ENCODE measurements at places on chromosomes 2 and 18. TPM values are rescaled to one million over a fixed set of nuclear protein-coding genes. Genes with fewer than 3 reads are reported as not detected.

DNA sequence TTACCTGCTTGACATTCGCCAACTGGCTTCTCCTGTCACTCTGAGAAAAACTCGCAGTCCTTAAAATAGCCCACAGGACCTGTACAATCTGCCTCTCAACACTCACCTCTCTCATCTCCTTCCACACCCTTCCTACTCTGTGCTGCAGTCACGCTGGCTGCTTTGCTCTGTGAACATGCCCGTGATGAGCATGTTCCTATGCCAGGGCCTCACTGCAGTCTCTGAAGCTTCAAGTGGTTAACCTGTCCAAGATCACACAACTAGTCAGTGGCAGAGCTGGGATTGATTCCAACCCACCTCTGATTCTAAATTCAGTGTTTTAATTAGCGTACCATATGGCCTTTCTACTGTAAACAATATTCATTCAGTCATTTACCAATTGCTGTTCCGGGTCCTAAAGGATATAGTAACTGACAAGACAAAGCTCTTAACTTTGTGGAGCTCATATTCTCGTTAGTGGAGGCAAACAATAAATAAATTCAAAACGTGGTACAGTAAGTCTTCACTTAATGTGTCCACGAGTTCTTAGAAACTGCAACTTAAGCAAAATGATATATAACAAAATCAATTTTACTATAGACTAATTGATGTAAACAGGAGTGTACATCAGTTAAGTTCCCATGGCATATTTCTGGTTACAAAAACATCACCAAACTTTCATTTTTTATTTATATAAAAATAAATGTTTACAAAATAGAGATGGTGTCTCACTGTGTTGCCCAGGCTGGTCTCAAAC lies 38.9 kb upstream of the FBXO11 start:
- DNase-seq: no peak
- no peaks in the 10 kb centered on the region for H3K4me1 ChIP-seq
- H3K27ac ChIP-seq: no peak overlapping the region
- H3K4me3 ChIP-seq: no peak overlapping the region
- H3K27me3 ChIP-seq: no peaks in the 10 kb centered on the region
- no peaks in the 10 kb centered on the region for H3K36me3 ChIP-seq

DNA sequence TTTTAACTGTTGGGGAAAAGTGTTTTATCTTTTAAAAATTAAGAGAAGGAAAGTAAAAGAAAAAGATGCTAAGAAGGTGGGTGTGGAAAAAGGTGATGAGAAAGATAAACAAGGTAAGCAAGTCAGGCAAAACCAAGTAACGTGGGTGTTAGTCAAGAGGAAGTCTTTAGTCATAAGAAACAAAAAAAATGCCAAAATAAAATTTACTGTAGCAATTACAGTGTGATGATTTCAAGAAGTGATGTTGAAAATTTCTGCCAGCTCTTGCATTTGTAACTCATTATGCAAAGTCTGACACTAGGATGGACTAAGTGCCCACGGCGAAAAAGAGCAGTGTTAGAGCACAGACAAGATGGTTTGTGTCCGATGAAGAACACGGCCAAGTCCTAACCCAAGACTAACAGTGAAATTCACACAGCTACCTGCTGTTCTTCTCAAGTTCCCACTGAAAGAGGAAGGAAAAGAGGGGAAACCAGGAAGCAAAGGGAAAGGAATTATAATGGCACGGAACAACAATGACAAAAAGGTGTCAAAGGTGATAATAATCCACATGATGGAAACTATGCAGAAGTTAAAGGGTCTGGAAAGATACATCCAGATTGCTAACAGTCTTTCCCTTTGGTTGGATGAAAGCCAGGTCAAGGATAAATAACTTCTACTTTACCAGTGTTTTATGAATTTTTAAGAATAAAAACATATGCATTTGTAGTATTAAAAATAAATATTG lies 34.1 kb downstream of the NOL10 start:
- DNase-seq: no peak
- no peaks in the 10 kb centered on the region for H3K36me3 ChIP-seq
- no peak overlapping the region for H3K27ac ChIP-seq
- no peaks in the 10 kb centered on the region for H3K4me1 ChIP-seq
- H3K27me3 ChIP-seq: no peaks in the 10 kb centered on the region

DNA sequence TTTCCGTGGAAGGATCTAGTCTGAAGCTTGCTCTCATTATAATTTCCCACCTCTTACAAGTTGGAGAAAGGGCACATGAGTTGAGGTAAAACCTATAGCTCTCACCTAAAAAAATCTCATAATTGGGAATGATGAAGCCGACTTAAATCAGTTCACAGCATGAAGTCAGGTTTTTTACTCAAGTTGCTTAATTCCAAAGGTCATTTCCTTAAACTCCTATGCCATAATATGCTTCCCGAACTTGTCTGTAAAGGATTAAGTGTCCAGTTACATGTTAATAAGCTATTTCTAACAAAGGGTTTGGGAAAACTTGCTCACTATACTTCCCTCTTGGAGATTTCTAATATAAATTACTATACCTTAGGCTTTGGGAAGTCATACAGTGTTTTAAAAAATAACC lies 481.2 kb downstream of the NUP35 start:
- no peak overlapping the region for H3K4me3 ChIP-seq
- H3K36me3 ChIP-seq: no peaks in the 10 kb centered on the region
- no peaks in the 10 kb centered on the region for H3K27me3 ChIP-seq
- H3K4me1 ChIP-seq: no peaks in the 10 kb centered on the region
- H3K27ac ChIP-seq: no peak overlapping the region
- DNase-seq: no peak

- H3K4me1 ChIP-seq: no peaks in the 10 kb centered on the region
- H3K4me3 ChIP-seq: no peak overlapping the region
- no peak overlapping the region for H3K27ac ChIP-seq
- H3K27me3 ChIP-seq: no peaks in the 10 kb centered on the region
- H3K36me3 ChIP-seq: no peaks in the 10 kb centered on the region
Observed at GRCh38 chr2:157290525-157290924, 33.0 kb downstream of the GALNT5 start.

GRCh38 chr2:160936044-160936806 lies 224.0 kb upstream of the TANK start:
- H3K27ac ChIP-seq: no peak overlapping the region
- no peaks in the 10 kb centered on the region for H3K27me3 ChIP-seq
- no peaks in the 10 kb centered on the region for H3K36me3 ChIP-seq
- H3K4me3 ChIP-seq: no peak overlapping the region
- peaks cover 3% of the 10 kb centered on the region for H3K4me1 ChIP-seq

GRCh38 chr2:120884472-120885290 lies 149.0 kb downstream of the GLI2 start:
- no peaks in the 10 kb centered on the region for H3K27me3 ChIP-seq
- DNase-seq: no peak
- H3K27ac ChIP-seq: no peak overlapping the region
- no peaks in the 10 kb centered on the region for H3K36me3 ChIP-seq

DNA sequence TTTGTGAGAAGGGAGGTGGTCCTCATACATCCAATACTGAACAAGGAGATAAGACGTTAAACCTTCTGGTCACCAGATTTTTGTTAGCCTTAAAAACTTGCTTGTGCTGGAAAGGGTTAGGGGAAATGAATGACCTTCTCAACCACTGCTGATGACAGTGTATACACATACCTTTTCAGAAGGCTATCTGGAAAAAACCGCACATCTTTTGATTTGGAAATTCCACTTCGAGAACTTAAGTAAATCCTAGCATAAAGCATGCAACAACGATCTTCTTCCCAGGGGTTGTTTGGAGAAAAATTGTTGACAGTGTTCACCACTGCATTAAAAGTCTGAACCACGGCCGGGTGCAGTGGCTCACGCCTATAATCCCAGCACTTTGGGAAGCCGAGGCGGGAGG lies 7.6 kb downstream of the YWHAQ start:
- no peak overlapping the region for H3K4me3 ChIP-seq
- no peak overlapping the region for H3K27ac ChIP-seq
- H3K4me1 ChIP-seq: peaks cover 28% of the 10 kb centered on the region
- H3K27me3 ChIP-seq: no peaks in the 10 kb centered on the region

- no peaks in the 10 kb centered on the region for H3K4me1 ChIP-seq
- H3K27me3 ChIP-seq: no peaks in the 10 kb centered on the region
- H3K27ac ChIP-seq: no peak overlapping the region
- H3K4me3 ChIP-seq: no peak overlapping the region
- H3K36me3 ChIP-seq: no peaks in the 10 kb centered on the region
Observed at GRCh38 chr2:234178330-234179030, 128.0 kb downstream of the SPP2 start.

DNA sequence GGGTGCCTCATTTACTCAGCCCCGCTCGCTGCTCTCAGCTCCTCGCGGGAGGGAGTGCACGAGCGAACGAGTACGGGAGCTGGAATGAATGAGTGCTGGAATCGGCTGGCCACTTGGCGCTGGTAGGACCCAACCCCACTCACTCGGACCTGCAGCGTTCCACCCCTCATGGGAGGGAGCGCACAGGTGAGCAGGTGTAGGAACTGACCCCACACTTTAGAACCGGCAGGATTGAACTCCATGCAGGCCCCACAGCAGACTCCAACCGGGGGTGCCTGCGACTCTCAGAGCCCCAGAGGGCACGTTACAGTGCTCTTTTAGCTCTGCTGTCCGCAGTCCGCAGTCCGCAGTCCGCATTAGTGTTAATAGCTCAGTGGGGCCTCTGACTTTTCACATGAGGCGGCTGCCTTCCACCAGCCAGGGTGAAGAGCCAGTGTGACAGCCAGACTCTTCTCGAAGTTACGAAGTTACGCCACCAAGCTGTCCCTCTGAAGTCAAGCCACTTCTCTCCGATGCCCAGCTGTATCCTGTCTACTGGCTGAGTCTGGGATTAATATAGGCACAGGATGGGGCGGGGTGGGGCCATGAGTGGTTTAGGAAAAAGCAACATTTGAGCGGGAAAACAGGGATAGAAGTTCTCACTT lies 102.7 kb upstream of the ARHGAP15 start:
- H3K27ac ChIP-seq: no peak overlapping the region
- H3K4me1 ChIP-seq: no peaks in the 10 kb centered on the region
- no peak for DNase-seq
- no peak overlapping the region for H3K4me3 ChIP-seq

- H3K4me3 ChIP-seq: no peak overlapping the region
- H3K36me3 ChIP-seq: no peaks in the 10 kb centered on the region
- no peak for DNase-seq
- H3K4me1 ChIP-seq: no peaks in the 10 kb centered on the region
- no peaks in the 10 kb centered on the region for H3K27me3 ChIP-seq
Observed at GRCh38 chr2:58923869-58924268, 682.7 kb upstream of the FANCL start.

DNA sequence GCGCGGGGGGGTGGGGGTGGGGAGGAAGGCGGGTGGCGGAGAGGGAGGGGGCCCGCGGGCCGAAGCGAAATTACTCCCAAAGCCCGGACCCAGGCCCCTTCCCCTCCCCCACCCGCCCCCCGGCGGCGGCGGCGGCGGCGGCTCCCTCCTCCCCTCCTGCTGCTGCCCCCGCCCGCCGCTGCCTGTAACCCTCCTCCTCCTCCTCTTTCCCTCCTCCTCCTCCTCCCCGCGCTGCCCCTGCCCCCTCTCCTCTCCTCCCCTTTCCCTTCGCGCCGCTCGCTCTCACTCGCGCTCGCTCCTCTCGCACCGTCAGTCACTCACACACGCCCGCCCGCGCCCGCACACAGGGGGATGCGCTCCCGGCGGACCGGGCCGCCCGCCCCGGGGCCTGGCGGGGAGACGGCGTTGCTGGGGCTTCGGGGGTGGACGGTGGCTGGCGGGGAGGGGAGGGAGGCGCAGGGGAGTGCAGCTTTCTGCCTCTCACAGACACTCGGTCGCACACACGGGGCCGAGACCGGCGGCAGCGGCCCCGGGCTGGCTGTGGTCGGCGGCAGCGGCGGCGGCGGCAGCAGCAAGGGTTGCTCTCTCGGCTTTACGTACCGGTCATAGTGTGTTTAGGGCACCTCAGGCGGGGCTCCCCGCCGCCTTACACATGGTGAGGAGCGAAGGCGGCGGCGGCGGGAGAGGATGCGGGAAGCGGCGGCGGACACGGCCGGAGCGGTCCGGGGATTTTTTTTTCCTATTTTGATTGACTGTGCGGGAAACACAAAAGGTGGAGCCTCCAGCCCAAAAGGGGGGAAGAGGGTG lies 405 bp downstream of the SP3 start:
- no peaks in the 10 kb centered on the region for H3K27me3 ChIP-seq
- DNase-seq: peak; percentile 91
- peak overlapping the region; percentile 95 for H3K4me3 ChIP-seq

DNA sequence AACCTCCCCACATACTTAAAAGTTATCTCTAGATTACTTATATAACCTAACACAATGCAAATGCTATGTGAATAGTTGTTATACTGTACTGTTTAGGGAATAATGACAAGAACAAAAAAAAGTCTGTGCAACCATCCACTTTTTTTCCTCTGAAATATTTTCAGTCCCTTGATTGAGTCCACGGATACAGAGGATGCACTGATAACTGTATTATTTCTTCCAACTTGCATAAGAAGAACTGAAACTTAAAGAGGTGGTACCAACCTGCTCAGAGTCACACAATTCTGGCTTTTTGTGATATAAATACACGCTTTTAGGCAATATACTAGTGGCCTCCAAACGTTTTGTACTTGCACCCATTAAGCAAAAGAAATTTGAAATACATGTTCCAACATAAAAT lies 1.4 kb downstream of the SMC6 start:
- no peaks in the 10 kb centered on the region for H3K36me3 ChIP-seq
- no peak overlapping the region for H3K27ac ChIP-seq
- H3K4me3 ChIP-seq: no peak overlapping the region
- H3K27me3 ChIP-seq: no peaks in the 10 kb centered on the region
- peaks cover 4% of the 10 kb centered on the region for H3K4me1 ChIP-seq
- no peak for DNase-seq

- no peak overlapping the region for H3K27ac ChIP-seq
- H3K27me3 ChIP-seq: no peaks in the 10 kb centered on the region
- DNase-seq: no peak
- no peak overlapping the region for H3K4me3 ChIP-seq
- no peaks in the 10 kb centered on the region for H3K36me3 ChIP-seq
- H3K4me1 ChIP-seq: no peaks in the 10 kb centered on the region
Observed at GRCh38 chr2:85959185-85959584, 70.4 kb upstream of the ST3GAL5 start.

DNA sequence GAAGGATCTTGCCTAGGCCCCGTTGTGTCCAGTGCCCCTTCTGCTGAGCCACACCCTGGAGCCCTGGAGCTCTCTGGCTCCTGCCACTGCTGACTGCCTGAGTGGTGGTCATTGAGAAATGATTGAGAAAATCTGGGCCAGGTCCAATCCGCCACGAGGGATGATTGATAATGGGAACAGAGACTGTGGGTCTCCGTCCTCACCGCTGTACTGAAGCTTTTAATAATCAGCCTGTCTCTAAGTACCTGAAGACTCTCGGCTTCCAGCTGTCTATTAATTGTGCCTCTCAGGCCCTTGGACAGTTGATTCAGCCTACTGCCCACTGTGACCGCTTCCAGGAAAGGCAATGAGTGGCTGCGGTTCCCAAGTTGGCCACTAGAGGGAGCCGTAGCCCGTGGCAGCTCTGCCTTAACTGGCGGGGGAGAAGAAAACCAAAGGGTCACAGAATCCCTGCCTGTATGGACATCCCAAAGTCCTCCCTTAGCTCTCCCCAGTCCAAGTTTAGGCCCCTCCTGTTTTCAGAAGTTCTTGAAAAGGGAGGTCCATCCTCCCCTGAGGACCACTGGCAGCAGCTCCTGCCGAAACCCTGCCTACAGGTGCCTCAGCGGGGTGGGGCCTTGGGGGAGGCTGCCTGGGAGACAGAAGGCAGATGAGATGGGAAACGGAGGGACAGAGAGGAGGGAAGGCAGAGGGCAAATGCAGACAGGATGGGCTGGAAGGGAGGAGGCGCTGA lies 213.6 kb downstream of the TNS1 start:
- no peak overlapping the region for H3K4me3 ChIP-seq
- H3K4me1 ChIP-seq: peaks cover 5% of the 10 kb centered on the region
- H3K36me3 ChIP-seq: no peaks in the 10 kb centered on the region

Gene DTYMK
- total RNA-seq: 10.4 TPM

Gene BCL11A
- total RNA-seq: 2.1 TPM

Gene PLEKHH2
- 26.4 TPM for total RNA-seq

Gene POTEE
- total RNA-seq: 0.13 TPM

Gene SLC5A7
- not detected for total RNA-seq

Gene LYPD6
- total RNA-seq: 1.4 TPM

Gene KCTD1
- total RNA-seq: 10.7 TPM

Gene ANKRD36
- total RNA-seq: 31.2 TPM

Gene CFAP221
- total RNA-seq: 2.4 TPM

All from ovary (tissue), 10 donors.